ENCODE measurements at places on chromosomes 16 and 17.

GRCh38 chr17:28272166-28272565 is 46.8 kb upstream of the TMEM97 start:
- DNase-seq = no peak

DNA sequence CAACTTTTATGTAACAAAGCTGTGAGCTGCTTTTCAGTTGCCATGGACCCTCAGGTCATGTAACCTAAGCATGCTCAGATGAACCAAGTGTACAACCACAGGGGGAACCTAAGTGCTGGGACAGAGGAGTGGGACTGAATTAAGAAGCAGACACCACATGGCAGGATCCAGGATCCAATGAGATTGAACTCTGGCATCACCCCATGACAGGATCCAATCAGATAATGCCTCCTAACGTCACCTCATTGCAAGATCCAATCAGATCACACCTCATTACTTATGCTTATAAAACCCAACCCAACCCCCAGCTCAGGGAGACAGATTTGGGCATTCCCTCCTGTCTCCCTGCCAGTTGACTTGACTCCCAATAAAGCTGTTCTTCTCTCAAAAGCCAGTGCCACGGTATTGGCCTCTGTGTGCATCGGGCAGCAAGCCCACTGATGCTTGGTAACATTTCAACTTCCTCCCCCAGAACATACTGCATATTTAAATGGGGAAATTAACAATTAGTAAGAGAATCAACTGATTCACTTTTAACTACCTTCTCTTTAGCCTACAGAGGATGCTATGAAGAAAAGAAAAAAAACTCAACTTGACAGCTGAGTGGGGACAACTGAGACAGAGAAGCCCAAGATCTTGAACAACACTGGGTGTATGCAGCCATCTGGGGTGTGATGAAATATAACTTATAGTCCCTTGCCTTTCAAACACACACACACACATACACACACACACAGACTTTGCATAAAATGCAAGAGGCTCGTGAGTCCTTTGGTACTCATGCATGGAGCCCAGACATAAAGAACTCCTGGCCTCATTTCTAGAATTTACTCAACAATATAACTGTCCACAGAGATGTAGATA is 148.4 kb downstream of the SLC39A11 start:
- no peak for DNase-seq

- DNase-seq = no peak
Measured at GRCh38 chr17:34249478-34249877, 5.6 kb upstream of the CCL2 start.

DNA sequence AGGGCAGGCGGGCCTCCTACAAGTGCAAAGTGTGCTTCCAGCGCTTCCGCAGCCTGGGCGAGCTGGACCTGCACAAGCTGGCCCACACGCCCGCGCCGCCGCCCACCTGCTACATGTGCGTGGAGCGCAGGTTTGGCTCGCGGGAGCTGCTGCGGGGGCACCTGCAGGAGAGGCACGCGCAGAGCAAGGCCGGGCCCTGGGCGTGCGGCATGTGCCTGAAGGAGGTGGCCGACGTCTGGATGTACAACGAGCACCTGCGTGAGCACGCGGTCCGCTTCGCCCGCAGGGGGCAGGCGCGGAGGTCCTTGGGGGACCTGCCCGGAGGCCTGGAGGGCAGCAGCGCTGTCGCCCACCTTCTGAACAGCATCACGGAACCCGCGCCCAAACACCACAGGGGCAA is 16.3 kb upstream of the ZFPM1 start:
- no peak for DNase-seq

DNA sequence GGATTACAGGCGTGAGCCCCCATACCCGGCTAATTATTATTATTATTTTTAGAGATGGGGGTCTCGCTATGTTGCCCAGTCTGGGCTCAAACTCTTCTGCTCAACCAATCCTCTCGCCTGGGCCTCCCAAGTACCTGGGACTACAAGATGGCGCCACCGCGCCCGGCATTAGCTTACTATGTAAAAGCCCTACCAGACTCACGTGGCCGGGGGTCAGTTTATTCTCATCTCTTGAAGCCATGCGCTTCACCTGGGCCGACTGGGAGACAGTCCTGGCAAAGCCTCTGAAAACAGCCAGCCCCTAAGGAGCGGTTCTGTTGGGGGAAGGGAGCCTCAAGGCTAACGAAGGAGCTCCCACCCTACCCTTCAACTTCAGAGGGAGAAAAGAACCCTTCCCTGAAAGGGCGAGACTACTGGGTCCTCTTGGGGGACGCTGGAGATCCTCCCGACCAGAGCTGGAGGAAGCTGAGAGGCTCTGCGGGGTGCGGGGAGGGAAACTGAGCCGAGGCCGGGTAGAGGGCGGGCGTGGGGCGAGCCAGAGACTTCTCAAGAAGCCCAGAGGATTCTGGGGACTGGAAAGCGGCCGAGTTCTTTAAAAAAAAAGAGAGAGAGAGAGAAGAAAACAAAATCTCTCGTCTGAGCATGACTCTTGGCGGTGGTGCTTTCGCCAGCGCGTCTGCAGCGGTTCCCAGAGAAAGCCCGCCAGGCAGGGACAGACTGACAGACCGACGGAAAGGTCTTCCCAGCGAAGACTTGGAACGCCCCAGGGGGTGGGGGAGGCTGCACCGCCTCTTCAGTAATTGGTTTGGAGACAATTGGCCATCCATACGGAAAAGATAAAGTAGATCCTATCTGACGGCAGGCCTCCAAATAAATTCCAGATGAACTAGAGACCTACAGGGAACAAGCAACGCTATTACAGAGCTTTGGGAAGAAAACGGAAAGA is 5.6 kb upstream of the TUBG2 start:
- no peak for DNase-seq

- DNase-seq = no peak
Measured at GRCh38 chr16:81708266-81709015, 70.7 kb upstream of the PLCG2 start.

DNA sequence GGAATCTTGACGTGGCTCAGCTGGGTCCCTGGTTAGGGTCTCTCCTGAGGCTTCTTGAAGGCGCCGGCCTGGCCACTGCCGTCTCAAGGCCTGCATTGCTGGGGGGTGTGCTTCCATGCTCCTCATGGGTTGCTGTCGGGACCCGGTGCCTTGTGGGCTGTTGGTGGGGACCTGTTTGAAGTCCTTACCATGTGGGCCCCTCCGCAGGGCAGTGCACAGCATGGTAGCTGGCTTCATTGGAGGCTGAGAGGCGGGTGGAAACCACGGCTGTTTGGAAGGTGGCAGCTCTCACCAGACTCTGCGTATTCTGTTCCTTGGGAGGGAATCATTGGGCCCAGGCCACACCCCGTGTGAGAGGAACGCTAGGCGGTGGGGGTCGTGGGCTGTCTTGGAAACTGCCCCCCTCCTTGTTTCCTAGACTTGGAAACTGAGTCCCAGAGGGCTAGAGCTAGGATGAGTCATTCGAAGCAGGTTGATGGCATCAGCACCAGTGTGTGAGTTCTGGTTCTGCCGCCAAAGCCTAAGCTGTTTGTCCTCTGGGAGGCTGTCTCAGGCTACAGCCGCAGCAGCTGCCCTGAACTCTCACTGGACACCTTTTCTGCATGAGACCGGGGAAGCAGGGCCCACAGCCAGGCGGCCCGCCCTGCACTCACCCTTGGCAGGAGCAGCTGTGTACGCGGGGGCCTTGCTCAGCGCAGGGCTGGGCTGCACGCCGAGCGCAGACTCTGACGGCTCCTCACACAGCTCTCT is 35.2 kb downstream of the ZNF750 start:
- DNase-seq = no peak

GRCh38 chr17:9251273-9251672 is 230.0 kb downstream of the NTN1 start:
- DNase-seq = no peak

- DNase-seq = no peak
Measured at GRCh38 chr16:22977294-22977697, 163.3 kb downstream of the HS3ST2 start.

DNA sequence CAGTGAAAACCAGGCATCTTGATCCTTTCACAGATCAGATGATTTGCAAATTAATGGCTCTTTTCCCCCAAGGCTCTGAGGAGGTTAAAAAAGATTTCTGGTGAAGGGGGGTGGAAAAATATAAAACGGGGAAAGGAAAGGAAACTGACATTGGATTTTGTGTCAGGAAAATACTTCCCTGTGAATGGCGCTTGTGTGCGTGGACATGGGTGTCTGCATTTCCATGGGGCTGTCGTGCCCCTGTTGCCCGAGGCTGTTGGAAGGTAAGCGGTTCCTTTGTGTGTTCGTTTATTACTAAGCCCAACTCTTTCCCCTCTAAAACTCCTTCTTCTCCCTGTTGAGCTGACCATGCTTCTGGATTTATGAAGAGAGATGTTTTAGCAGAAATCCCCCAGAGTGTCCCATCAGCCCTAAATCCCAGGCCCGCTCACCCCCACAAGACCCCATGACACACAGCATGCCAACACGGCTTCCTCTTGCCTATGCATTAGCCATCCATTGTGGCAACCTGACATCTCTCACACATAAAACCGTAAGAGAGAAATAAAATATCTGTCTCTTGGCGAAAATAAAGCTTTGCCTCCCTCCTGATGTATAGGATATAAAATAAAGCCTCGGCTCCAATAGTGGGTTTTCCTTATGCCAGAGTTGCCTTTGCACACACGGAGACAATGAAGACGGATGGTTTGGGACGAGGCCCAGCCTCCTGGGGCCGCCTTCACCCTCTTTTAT is 7.3 kb upstream of the LHX1 start:
- no peak for DNase-seq

- DNase-seq = no peak
Measured at GRCh38 chr16:85417156-85417860, 195.8 kb upstream of the GSE1 start.

DNA sequence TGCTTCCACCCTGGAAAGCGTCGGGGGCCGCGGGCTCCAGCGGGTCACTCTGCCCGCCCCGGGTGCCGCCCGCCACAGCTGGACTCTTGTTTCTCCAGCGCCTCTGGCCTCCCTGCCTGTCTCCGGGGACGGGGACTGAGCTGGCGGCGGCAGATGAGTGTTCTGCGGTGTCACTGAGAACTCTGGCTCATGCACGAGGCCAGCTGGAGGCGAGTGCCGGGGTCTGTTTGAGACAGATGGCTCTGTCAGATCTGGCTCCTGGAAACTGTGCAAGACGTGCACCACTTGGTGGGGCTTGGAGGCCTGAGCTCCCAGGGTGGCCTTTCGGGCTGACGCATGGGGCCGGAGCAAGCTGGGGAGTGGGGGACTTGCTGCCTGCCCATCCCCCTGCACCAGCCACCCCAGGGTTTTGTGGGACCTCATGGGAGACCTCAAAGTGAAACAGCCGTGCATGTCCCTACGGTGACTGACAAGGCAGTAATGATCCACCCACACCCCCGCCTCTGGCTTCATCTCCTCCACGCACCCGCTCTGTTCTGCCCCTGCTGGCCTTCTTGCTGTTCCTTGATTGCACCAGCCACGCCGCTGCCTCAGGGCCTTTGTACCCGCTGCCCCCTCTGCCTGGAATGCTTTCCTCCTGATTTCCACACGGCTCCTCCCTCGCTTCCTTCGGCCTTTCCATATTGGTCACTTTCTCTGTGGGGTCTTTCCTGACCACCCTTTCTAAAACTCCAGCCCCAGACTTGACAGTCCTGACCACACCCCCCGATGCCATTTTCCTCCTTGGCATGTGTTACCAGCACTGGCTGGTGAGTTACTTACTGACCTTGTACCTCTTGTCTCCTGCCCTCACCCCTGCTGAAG is 174.9 kb upstream of the CIBAR2 start:
- DNase-seq = no peak

DNA sequence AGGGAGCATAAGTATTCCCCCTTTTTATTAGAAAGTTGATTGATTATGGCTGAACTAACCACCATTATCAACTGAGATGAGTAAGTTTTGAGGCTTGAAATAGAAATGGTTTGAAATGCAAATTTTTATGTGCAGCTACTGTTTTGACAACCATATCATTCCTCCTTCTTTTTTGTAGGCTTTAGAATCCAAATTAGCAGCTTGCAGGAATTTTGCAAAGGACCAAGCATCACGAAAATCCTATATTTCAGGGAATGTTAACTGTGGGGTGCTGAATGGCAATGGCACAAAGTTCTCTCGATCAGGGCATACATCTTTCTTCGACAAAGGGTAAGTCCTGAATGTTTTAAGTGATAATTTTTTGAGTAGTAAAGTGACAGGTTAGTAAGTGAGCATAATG is 24.1 kb downstream of the NDEL1 start:
- DNase-seq = no peak

- no peak for DNase-seq
Measured at GRCh38 chr17:49875685-49876084, 27.8 kb upstream of the TAC4 start.

GRCh38 chr16:10324210-10324609 is 61.7 kb upstream of the ATF7IP2 start:
- DNase-seq = no peak

DNA sequence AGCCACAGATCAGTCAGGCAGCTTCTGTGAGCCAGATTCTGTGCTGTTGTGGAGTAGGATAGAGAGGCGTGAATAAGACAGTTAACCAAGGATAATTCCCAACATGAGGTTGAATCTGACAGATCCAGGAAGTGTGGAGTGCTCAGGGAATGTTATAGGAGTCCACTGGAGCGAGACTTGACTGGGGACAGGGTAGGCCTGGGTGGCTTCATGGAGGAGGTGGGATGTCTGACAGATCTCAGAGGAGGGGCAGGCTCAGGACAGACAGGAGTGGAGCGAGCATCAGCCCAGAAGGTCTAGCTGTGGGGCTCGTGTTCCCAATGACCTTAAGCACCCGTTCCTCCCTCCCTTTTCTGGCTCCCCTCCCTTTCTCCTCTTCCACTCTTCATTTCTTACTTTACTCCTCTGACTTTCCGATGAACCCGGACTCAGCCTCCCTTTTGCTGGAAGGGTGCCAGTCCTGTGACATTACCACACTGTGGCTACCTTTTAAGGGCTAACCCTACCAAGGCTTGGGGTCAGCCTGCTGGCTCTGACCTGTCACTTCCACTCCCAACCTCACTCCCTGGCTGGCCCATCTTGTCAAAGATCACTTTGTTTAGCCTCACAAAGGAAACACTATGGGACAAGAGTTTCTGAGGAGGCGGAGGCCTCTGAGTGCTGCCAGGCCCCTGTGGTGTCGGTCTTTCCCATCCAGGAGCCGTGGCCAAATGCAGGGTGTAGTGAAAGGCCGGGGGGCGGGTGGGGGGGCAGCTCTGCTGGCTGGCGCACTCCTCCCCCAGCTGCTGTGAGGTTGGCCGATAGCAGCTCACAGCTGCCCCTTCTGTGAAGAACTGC is 28.5 kb upstream of the EFCAB13 start:
- DNase-seq = no peak

GRCh38 chr16:83952587-83952939 is 477 bp upstream of the OSGIN1 start:
- no peak for DNase-seq

DNA sequence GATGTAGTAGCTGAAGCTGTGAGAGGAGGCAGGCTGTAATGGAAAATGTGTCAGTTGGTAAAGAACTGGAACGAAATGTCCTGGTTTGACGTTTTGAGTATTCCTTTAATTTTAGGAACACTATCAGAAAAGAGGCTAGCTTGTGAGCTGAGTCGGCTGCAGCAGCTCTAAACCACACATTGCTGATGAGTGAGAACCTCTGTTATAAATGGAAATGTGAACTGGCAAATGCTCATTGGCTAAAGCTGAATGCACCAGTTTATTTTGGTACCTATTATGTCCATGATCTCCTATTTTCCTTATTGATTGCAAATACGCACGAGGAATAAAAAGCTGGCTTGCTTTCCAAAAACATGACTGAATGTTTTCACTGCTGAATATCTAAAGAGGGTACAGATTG is 11.0 kb upstream of the WIPI1 start:
- DNase-seq = no peak

GRCh38 chr16:51719376-51719775 is 568.3 kb upstream of the SALL1 start:
- DNase-seq = no peak
